Activated T-helper 2 cell treated with anti-CD3 and anti-CD28 coated beads, Interferon-gamma antibody, Interleukin-2, Interleukin-4, amounts not matched to agents 10 μg/mL and 5 μg/mL and 100 μg/mL, durations not matched to agents 14 hours and 24 hours and 36 hours (primary cell): ENCODE measurements at places on chromosomes 7 and 10. TPM values are rescaled to one million over a fixed set of nuclear protein-coding genes. Genes with fewer than 3 reads are reported as not detected.

Gene RET
- 0.21 and 0.59 TPM in 2 replicates for total RNA-seq

Gene SLC26A5
- 0.07 TPM in 1 of 2 replicates, not detected in the other for total RNA-seq

Gene EMX2
- total RNA-seq, result not detected in 2 replicates

Gene INSYN2A
- not detected in 2 replicates for total RNA-seq

Gene SPRN
- total RNA-seq, result not detected in 2 replicates

Gene CLCN1
- total RNA-seq, result not detected in 2 replicates

Gene IFIT2
- 0.57 and 0.82 TPM in 2 replicates for total RNA-seq

Gene RP9
- total RNA-seq, result 15.4 and 18.6 TPM in 2 replicates

Gene NKX2-3
- not detected in 2 replicates for total RNA-seq

Gene SLC18A3
- total RNA-seq, result 0.18 and 0.32 TPM in 2 replicates

Gene TRIL
- total RNA-seq, result not detected in 2 replicates

Gene UPK3B
- total RNA-seq, result 1.0 and 1.2 TPM in 2 replicates

Gene SDK1
- 0.48 and 1.2 TPM in 2 replicates for total RNA-seq

Gene ADAM22
- total RNA-seq, result 3.7 and 4.0 TPM in 2 replicates

Gene RNF148
- total RNA-seq, result not detected in 2 replicates

Gene SLC13A1
- not detected in 2 replicates for total RNA-seq

Gene PTN
- total RNA-seq, result 0.11 and 0.18 TPM in 2 replicates

Gene ACTL6B
- not detected in 2 replicates for total RNA-seq

Gene TBX20
- 0.11 and 0.39 TPM in 2 replicates for total RNA-seq

Gene PRSS37
- not detected in 2 replicates for total RNA-seq

Gene CABCOCO1
- total RNA-seq, result not detected in 2 replicates

Gene PBLD
- total RNA-seq, result 1.3 TPM in 2 replicates

Gene AGR2
- total RNA-seq, result not detected in 2 replicates

Gene BLNK
- not detected in 2 replicates for total RNA-seq

Gene RAPGEF5
- 0.67 and 0.82 TPM in 2 replicates for total RNA-seq

Gene UTF1
- total RNA-seq, result 0.16 and 0.28 TPM in 2 replicates

Gene MRLN
- total RNA-seq, result not detected in 2 replicates

Gene ASB4
- not detected in 2 replicates for total RNA-seq

Gene STK31
- 0.16 TPM in 1 of 2 replicates, not detected in the other for total RNA-seq

Gene PNLIPRP1
- not detected in 2 replicates for total RNA-seq

Gene CYP26C1
- 0.05 TPM in 1 of 2 replicates, not detected in the other for total RNA-seq

Gene FAM25C
- not detected in 2 replicates for total RNA-seq

Gene PTPN20
- 2.5 and 4.4 TPM in 2 replicates for total RNA-seq
